Renal pelvis (tissue), 12 donors: ENCODE measurements at places on chromosomes 3 and 15. TPM values are rescaled to one million over a fixed set of nuclear protein-coding genes. Genes with fewer than 3 reads are reported as not detected.

CSPG5 gene
- 1.5 TPM for polyA plus RNA-seq

GRCh38 chr15:71151081-71151480 is 35.8 kb downstream of the THSD4 start:
- DNase-seq, result peak; percentile 24

IGSF11 gene
- 4.3 TPM for polyA plus RNA-seq

METTL6 gene
- 29.5 TPM for polyA plus RNA-seq

CAMKV gene
- polyA plus RNA-seq, result 0.06 TPM

ARL14 gene
- polyA plus RNA-seq, result 0.17 TPM

RBP2 gene
- polyA plus RNA-seq, result 1.2 TPM

DNA sequence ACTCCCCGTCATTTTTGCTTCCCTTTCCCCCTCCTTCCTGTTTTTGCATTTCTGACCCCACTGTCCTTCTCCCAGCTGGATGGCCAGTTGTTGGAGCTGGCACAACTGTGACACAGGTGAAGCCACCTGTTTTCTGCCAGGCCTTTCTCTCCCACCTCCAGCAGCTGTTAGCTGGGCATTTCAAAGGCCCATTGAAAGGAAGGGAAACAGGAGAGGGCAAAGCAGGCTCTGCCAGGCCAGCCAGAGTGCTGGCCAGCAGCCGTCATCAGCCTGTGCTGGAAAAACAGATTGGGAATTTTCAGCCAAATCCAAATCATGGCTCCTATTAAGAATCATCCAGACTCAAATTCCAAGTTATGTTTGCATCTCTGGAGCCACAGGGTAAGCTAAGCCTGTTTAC is 155.2 kb upstream of the C2CD4B start:
- no peak for DNase-seq

HGD gene
- 117 TPM for polyA plus RNA-seq

GRCh38 chr3:99287876-99288275 is 350.5 kb upstream of the COL8A1 start:
- no peak for DNase-seq

- no peak for DNase-seq
These were observed 541.6 kb upstream of the ALCAM start for GRCh38 chr3:104825116-104825515.

FRG2C gene
- polyA plus RNA-seq, result 0.12 TPM

ITGB5 gene
- polyA plus RNA-seq, result 99.1 TPM

DNA sequence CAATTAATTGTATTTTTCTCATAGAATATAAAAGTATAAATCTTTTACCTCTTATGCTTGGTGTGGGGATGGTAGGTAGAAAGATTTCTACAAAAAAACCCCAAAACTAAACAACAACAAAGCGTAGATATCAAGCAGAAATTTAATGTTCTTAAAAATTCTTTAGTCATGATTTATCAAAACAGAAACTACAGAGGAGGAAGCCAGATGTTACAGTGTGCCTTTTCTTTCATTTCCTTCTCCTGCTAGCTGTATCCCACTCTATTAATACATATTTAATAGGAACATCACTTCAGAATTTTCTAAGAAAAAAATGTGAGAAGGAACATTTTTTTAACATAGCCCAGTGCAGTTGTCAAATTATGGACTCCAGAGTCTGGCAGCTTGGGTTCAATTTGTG is 420.6 kb downstream of the TUSC7 start:
- no peak for DNase-seq

CELSR3 gene
- 1.3 TPM for polyA plus RNA-seq

MORC1 gene
- polyA plus RNA-seq, result 0.45 TPM

GRCh38 chr15:35956056-35956455 is 410.1 kb upstream of the DPH6 start:
- no peak for DNase-seq

GABRR3 gene
- 0.06 TPM for polyA plus RNA-seq

DNA sequence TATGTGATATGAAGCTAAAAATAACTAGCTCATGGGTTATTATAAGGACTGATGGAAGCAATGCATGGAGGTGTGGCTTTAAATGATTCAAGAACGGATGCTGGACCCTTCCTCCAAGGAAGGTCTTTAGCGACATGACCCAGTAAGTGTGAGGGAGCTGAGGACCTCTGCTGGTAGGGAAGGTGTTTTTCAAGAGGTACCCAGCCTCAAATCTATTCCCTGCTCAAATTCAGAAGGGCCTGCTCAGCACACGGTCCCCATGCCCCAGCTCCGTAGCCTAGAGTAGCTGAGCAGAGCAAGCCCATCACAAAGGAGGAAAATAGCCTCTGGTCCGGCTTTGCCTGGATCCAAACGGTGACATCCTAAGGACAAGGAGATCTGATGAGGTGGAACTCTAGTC is 266.2 kb upstream of the IGF1R start:
- DNase-seq, result no peak

PLA2G4E gene
- polyA plus RNA-seq, result 0.04 TPM

AP2M1 gene
- polyA plus RNA-seq, result 331 TPM

GRCh38 chr3:75781079-75781745 is 4.1 kb downstream of the ZNF717 start:
- no peak for DNase-seq

CLDN16 gene
- polyA plus RNA-seq, result 43.0 TPM

DNA sequence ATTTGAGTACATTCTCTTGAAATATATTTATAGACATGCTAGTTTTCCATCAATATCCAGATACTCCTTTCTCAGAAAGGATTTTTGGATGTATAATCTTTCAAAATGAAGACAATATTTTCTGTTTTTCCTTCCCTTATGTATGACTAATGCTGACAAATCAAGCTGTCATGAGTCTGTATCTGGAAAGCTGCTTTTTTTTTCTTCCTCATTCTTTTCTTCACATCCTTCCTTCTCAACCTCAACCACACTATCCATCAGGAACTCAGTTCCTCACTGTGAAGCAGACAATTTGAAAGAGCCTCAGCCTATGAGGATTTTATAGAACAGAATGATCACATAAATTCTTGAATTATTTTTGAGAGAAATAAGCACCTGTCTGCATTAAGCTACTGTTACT is 335.9 kb upstream of the EPHA6 start:
- DNase-seq, result no peak

- DNase-seq, result peak; percentile 92
These were observed 763 bp downstream of the TRA2B start for GRCh38 chr3:185936814-185937688.

ROPN1 gene
- 0.15 TPM for polyA plus RNA-seq

SLC12A8 gene
- 10.3 TPM for polyA plus RNA-seq

CPEB1 gene
- polyA plus RNA-seq, result 2.0 TPM

DNA sequence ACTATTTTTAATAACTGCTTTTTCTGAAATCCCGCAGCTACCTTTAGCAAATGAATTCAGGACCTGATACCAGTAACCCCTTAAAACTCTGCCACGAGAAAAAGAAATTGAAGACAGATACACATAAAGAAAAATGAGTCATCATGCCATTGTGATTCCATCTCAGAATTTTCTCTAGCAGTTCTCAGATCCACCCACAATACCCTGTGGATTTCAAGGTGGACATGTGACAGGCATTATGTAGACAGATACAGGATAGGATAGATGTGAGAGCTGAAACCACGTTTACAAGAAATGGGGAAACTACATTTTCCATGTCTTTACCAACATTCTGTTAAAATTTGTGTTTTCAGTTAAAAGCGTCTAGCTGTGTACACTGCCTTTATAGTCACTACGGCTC is 291.9 kb upstream of the NR2F2 start:
- no peak for DNase-seq

EPHB3 gene
- polyA plus RNA-seq, result 33.2 TPM

- DNase-seq, result peak; percentile 52
These were observed 611 bp downstream of the CTDSPL2 start for GRCh38 chr15:44427756-44428724.

SPTBN5 gene
- polyA plus RNA-seq, result 2.9 TPM

DNA sequence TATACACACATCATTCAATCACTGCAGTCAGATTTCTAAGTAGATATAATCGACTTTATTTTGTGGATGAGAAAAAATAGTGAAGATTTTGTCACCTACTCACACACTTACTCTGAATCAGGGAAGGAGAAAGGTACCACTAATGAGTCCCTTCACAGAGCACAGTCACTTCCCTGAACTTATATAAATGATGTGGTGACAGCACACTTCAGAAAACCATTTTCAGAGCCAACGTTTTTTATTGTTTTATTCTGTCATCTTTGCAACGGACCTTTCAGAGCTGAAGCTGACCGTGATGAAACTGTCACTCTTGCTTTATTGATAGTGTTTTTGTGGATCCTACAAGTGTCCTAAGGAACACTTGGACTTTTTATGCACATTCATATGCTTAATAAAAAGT is 956.6 kb downstream of the SQOR start:
- DNase-seq, result no peak

FETUB gene
- polyA plus RNA-seq, result 0.65 TPM

DNA sequence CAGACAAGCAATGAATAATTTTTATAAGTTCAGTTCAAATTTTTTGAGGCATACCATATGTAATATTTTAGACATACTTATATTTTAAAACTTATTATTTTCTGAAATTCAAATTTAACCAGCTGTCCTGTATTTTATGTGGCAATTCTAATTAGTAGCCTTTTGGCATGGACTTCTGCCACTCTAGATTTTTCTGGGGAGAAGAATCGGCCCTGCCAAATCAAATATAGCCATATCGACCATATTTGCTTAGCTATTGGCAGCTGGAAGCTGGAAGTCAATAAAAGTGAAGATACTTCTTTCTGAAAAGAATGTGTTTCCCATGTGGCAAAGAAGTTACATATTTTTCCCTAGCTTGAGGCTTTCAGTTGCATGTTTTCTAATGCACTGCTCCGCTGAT is 9.4 kb upstream of the RBMS3 start:
- no peak for DNase-seq

DNA sequence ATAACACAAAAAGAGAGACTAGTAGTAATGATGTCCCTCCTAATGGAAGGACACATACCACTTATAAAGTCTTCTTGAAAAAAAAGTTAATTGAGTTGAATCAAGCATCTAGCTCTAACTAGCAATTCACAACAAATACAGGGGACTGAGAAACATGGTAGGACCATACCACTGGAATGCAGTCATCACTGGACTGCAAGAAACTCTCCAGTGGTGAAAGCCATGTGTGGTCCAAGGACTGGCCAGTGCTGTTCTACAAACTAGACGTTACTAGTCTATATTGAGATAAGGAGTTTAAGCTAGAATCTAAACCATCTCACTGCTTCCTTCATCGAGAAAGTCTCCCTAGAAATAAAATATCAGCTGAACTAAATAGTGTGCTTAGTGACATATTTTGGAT is 16.7 kb downstream of the FBN1 start:
- DNase-seq, result no peak

CNBP gene
- 370 TPM for polyA plus RNA-seq

- peak; percentile 74 for DNase-seq
These were observed 744.7 kb downstream of the EPHA3 start for GRCh38 chr3:89851974-89852621.

DNA sequence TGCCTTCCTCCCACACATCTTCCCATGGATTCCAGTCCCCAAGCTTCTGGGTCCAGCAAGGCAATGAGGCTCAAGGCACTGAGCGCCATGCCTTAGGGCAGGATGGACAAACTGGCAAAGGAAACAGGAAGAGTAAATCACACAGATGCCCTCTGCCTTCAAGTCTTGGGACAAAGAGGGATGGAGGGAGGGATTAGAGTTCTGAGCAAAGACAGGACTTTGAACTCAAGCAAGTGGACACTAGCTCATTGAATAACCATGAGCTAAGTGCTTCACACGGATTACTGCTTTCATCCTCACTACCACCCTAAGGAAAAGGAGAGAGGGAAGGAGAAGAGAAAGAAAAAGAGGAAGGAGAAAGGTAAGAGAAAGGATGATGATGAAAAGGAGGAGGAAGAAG is 7.6 kb upstream of the THBS1 start:
- DNase-seq, result no peak

DNA sequence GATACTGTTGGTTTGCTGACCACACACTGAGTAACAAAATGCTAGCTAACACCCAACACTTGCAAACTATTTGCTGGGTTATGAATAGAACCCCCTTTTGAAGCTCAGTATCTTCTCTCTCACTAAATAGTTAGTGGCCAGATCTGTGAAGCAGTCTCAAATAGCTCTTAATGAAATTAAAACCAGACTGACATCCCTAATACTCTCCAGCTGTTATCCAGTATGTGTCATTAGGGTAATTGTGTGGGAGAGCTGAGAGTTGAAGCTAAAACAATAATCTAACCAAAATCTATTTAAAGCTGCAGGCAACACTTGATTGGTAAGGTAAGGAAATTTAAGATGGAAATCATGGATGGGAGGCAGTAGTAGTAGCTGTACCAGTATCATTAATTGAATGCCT is 110.4 kb upstream of the RORA start:
- peak; percentile 5 for DNase-seq

DNA sequence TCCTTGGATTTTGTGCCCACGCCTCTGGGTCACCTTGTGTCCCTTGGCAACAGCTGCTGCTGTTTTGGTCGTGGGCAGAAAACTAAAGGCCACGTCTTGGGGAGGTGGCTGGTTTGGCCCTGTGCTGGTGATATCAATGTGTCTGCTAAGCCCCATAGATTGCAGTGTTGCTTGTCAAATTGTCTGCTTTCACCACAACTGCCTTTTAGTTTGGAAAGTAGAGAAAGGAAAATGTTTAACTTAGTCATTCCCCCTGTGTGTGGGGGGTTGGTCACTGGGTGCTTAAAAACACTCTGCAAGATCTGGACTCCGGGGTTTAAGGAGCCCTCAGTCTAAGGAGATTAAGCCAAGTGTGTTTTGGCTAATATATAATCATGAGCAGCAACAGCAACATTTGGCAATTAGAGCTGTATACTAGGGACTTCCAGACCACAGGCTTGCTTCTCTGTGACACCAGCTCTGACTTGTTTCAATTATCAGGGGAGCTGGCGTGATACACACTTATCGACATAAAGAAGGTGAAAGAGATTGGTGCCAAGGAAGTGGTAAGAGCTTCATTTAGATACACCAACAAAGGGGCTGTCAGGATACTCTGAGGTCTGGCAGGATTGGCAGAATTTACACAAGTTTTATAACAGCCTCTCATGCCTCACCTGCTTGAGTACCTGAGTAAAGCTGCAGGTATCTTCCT is 3.5 kb downstream of the SMAD3 start:
- no peak for DNase-seq

LMCD1 gene
- polyA plus RNA-seq, result 31.8 TPM

GRCh38 chr15:74368121-74368520 is 675 bp upstream of the CYP11A1 start:
- DNase-seq, result no peak

GRCh38 chr3:72582211-72582878 is 265.9 kb downstream of the SHQ1 start:
- DNase-seq, result peak; percentile 40

GRCh38 chr3:150503402-150504099 is 42.7 kb downstream of the SERP1 start:
- no peak for DNase-seq
